ENCODE measurements at places on chromosomes 1 and 21.

DNA sequence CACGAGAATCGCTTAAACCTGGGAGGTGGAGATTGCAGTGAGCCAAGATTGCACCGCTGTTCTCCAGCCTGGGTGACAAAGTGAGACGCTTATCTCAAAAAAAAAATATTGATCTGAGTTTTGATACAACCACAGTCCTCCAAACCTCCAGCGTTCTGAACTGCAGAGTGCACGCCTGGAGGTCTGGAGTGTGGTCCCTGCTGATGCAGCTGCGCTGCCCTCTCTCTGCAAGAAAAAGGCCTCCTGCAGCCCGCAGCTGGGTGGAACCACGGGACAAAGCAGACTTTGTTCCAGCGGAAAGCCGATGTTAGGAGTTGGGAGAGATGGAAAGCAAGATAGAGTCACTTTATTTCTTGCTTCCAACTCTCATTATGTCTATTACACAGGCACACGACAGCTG is 144.9 kb upstream of the SOD1 start:
- DNase-seq = no peak

DNA sequence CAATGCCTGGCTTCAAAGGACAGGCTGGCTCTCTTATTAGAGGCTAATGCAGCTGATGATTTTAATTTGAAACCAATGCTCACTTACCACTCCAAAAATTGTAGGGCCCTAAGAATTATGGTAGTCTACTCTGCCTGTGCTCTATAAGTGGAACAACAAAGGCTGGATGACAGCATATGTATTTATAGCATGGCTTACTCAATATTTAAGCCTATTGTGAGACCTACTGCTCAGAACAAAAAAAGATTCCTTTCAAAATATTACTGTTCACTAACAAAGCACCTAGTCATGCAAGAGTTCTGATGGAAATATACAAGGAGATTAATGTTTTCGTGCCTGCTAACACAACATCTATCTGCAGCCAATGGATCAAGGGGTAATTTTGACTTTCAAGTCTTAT is 73.8 kb upstream of the DUSP10 start:
- DNase-seq = no peak

DNA sequence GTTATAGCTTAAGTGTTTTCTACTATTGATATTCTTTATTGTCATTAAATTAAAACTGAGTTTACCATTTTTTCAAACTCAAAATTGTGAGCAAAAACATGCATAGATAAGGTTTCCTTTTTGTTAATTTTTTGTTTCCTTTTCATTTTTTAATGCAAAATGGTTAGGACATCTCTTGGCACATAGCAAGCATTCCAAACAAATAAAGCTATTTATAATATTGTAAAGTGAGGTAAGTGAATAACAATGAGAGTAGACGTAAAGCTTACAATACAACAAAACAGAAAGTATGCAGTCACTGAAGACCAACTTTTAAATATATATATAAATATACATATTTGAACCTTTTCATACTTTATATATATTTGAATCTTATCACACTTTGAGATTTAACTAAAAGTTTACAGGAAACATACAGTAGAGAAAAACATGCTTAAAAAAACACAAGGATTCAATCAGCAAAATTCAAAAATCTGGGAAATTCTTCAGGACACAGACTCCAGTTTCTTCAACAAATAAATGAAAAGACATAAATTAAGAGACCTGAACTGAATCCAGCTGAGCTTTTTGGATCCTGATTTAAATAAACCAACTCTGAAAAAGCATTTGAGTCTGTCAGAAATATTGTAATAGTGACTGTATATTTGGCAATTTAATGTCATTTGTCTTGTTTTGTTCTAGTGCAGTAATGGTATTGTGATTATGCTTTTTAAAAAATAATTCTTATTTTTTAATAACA is 67.5 kb upstream of the SAMSN1 start:
- DNase-seq = no peak

GRCh38 chr1:94044290-94044790 is 76.6 kb downstream of the ABCA4 start:
- no peak for DNase-seq

- no peak for DNase-seq
Observed at GRCh38 chr1:192632188-192632587, 3.8 kb upstream of the RGS13 start.

- DNase-seq = peak; percentile 80
Observed at GRCh38 chr1:200869753-200870391, 2.9 kb upstream of the GPR25 start.

GRCh38 chr21:37248298-37248697 is 18.8 kb downstream of the VPS26C start:
- DNase-seq = no peak

GRCh38 chr1:39973503-39974135 is 18.7 kb downstream of the MFSD2A start:
- DNase-seq = peak; percentile 81

GRCh38 chr1:197771386-197771785 is 3.9 kb downstream of the DENND1B start:
- DNase-seq = no peak

- DNase-seq = no peak
Observed at GRCh38 chr1:1955621-1956094, 36.6 kb upstream of the TMEM52 start.

- DNase-seq = no peak
Observed at GRCh38 chr1:60969971-60970509, 112.3 kb upstream of the NFIA start.

- DNase-seq = no peak
Observed at GRCh38 chr1:156080241-156080862, 1.9 kb downstream of the MEX3A start.

- no peak for DNase-seq
Observed at GRCh38 chr1:158425027-158425426, 1.0 kb downstream of the OR10K2 start.

- no peak for DNase-seq
Observed at GRCh38 chr1:3364983-3365382, 89.5 kb upstream of the ARHGEF16 start.

GRCh38 chr21:38679534-38679933 is 126.2 kb upstream of the ETS2 start:
- no peak for DNase-seq

- no peak for DNase-seq
Observed at GRCh38 chr1:213973129-213973528, 14.6 kb upstream of the PROX1 start.

DNA sequence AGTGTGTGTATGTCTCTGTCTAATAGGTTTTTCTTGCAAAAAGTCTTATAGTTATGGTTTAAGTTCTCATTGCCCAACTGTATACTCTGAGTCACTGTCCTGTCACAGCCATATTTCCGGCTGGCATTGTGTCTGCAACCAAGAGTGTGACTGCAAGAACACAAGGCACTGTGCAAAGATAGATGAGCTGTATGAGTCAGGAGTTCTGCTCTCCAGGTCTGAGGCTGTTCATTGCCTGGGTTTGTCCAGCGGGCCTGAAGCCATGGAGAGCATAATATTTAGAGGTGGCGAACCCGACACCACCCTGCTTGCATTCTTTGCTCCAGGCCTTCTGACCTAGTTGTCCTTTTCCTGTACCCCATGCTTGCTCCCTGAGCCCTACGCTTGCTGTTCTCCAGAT is 50.9 kb upstream of the CNIH3 start:
- DNase-seq = peak; percentile 8

- no peak for DNase-seq
Observed at GRCh38 chr1:81848880-81849682, 48.3 kb downstream of the ADGRL2 start.

DNA sequence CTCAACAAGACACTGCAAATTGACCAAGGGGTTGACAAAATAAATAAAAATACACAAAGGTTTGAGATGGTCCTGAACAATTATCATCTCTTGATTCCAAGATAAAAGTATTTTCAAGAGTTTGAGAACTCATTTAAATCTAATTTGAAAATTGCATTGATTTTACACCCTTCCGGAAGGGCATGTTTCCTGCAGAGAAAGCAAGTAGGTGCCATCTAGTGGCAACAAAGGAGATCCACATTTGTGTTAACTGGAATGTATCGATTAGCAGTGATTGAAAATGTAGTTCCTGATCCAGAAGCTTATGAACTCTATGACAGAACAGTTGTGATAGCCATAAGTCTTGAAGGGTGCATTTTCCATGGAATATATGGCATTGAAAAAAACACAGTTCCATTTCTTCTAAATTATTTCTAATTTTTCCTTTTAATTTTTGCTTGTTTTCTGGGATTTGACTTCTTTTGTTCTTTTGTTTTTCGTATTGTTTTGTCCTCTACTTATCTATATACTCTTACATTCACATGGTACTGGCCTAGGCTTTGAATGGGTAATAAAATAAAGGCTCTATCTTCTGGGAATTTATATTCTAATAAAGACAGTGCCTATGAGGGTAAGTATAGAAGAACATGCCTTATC is 143.7 kb downstream of the DNM3 start:
- peak; percentile 62 for DNase-seq

DNA sequence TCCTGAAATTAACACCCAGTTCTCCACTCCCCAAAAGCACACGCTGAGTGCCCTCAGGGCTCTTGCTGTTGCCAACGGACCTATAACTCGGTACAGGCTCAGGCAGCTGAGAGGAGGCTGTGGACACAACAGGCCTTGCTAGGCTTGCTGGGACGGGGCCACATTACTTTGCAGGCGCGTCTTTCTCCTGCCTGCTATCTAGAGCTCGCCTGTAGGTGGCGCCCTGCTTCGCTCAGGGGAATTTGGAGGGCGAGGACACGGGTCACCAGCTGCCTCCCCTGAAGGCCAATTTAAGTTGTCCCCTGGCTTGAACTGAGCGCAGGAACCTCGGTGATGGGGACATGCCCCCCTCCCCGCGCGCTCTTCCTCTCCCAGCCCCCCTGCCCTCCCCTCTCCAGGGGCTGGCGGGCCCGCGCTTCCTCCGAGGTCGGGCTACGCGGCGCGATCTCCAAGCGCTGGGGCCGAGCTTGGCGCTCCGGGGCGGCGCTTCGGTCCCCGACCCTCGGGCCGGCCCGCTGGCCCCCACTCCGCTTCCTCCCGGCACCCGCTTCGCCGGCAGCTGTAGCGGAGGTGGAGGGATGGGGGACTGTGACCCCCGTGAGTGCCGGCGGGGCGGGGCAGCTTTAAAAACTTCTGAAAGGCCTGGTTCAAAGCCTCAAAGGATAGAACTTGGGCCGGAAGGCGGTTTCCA is 32.4 kb upstream of the NFIA start:
- DNase-seq = peak; percentile 92

DNA sequence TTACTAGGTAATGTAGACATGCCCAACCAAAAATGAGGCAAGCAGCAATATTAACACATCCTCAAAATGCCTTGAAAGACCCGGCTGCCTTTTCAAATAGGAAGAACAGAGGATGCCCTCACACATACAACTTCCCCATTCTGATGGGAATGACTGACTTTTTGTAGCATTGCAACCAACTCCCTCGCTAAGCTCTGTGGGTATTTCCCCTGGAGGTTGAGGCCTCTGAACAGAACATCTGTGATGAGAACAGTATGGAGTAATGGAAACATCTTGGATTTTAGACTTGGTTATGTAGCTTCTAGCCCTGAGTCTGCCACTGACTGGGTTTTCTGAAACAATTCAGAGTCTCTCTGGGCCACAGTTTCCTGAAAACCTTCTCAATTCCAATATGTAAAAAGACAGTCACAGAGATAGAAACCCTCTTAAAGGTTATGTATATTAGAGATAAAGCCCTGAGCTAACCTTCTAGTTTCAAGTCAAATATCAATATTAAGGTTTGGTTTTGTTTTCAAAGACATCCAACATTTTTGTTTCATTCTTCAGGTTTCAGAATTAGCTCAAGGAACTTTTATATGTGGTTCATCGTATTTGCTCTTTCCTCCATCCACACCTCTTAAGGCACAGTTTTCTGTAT is 311.5 kb downstream of the SETD4 start:
- no peak for DNase-seq

GRCh38 chr1:225735252-225736149 is 42.1 kb upstream of the SRP9 start:
- no peak for DNase-seq

- no peak for DNase-seq
Observed at GRCh38 chr1:226535666-226536065, 12.9 kb upstream of the STUM start.

- DNase-seq = no peak
Observed at GRCh38 chr1:202623075-202623474, 87.2 kb downstream of the SYT2 start.

- DNase-seq = peak; percentile 17
Observed at GRCh38 chr1:99737016-99737415, 29.4 kb downstream of the FRRS1 start.

GRCh38 chr1:161805399-161806197 is 39.5 kb downstream of the ATF6 start:
- DNase-seq = peak; percentile 7

- no peak for DNase-seq
Observed at GRCh38 chr1:68269637-68270430, 37.5 kb upstream of the WLS start.

- no peak for DNase-seq
Observed at GRCh38 chr1:192100686-192101468, 57.4 kb upstream of the RGS18 start.

DNA sequence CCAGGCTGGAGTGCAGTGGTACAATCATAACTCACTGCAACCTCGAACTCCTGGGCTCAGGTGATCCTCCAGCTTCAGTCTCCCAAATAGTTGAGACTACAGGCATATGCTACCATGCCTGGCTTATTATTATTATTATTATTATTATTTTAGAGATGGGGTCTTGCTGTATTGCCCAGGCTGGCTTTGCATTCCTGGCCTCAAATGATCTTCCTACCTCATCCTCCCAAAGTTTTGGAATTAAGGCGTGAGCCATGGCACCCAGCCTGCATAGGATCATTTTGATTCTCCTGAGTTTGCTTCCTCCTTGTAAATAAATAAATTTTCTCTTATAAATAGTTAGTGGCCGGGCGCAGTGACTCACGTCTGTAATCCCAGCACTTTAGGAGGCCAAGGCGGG is 6.2 kb downstream of the DDI2 start:
- no peak for DNase-seq

DNA sequence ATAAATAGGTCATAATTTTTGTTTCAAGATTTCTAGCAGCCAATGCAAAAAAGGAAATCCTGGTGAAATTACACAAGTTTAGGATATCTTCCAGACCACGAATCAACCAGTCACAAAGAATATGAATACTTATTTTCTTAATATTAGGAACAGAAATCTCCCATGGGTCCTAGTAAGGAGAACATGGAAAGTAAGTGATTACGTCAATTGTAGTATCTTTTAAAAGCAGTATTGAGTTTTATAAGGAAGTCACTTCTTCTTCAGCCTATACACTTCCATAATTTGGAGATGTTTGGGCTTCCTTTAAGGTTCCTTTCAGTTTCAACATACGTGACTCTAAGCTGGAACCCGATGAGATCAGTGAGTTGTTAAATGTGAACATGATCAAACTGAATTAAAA is 534.5 kb downstream of the USP25 start:
- DNase-seq = no peak

- DNase-seq = no peak
Observed at GRCh38 chr1:6084781-6085495, 39.2 kb downstream of the KCNAB2 start.

GRCh38 chr1:15056515-15057285 is 96.8 kb upstream of the TMEM51 start:
- DNase-seq = no peak

GRCh38 chr1:16239972-16240491 is 3.0 kb upstream of the CPLANE2 start:
- DNase-seq = no peak

- DNase-seq = no peak
Observed at GRCh38 chr1:243413431-243414151, 157.8 kb downstream of the SDCCAG8 start.
